ENCODE measurements at places on chromosomes 11 and 22. TPM values are rescaled to one million over a fixed set of nuclear protein-coding genes. Genes with fewer than 3 reads are reported as not detected.

Gene MUC6
- not detected for total RNA-seq

Gene HOATZ
- total RNA-seq: not detected

Gene RASL10A
- 0.54 TPM for total RNA-seq

Gene SMPD1
- total RNA-seq: 0.70 TPM

Gene SMTNL1
- not detected for total RNA-seq

Gene LRP4
- 18.4 TPM for total RNA-seq

Gene APOC3
- total RNA-seq: not detected

Gene APOBEC3G
- 2.6 TPM for total RNA-seq

Gene HBD
- total RNA-seq: not detected

Gene IL18
- total RNA-seq: 3.5 TPM

Gene TECTA
- 0.74 TPM for total RNA-seq

Gene SLC25A18
- 1.9 TPM for total RNA-seq

Gene SESN3
- total RNA-seq: 30.5 TPM

Gene XKR3
- not detected for total RNA-seq

Gene SEC14L6
- total RNA-seq: 2.1 TPM

Gene GDPD4
- total RNA-seq: not detected

Gene CYP2D6
- 1.3 TPM for total RNA-seq

Gene BTBD18
- not detected for total RNA-seq

Gene TRIM22
- total RNA-seq: 30.9 TPM
